Fibroblast of skin of right quadriceps (primary cell): ENCODE measurements at places on chromosomes 4 and X.
A peak's percentile ranks its signal among the peaks of the same experiment; 100 is the strongest.

DNA sequence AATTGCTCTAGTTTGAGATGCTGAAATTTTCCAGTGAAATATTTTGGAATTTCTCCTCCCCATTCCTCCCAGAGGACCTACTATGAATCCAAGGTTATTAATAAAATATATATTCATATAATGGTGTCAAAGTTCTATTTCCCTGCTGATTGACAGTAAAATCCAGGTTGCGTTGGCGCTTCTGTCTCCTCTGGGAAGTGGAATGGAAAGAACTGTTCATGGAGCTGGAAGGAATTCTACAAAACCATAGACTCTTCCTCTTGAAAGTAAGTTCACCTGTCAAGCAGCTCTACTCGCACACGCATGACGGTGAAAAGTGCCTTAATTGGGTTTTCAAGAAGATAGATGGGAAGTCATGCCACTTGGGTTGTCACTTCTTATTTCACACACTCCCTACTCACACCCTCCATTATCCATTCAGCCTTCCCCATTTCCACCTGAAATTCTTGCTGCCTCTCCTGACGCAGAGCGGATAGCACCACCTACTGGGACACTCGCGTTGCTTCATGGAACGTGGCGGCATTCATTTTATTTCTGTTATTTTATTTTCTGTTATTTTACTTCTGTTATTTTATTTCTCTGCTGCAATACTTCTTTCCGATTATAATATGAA, 351.6 kb downstream of the NLGN4X start:
- peak; percentile 13 for DNase-seq

DNA sequence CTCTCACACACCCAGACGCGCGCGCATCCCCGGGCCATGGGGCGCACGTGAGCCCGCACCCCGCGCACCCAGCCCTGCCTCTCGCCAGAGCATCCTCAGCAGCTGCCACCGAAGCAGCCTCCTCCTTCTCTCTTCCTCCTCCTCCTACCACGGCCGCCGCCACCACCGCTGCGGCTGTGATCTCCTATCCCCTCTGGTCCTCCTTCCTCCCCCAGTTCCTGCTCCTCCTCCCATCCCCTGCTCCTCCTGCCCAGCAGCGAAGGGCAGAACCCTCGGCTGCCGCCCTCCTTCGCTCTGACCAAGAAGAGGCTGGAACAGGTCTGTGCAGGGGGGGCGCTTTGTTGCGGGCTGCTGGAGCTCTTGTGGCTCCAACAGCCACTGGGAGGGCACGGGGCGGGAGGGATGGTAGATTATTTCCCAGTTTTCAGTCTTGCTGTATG, 148.7 kb upstream of the CHRDL1 start:
- DNase-seq: no peak

DNA sequence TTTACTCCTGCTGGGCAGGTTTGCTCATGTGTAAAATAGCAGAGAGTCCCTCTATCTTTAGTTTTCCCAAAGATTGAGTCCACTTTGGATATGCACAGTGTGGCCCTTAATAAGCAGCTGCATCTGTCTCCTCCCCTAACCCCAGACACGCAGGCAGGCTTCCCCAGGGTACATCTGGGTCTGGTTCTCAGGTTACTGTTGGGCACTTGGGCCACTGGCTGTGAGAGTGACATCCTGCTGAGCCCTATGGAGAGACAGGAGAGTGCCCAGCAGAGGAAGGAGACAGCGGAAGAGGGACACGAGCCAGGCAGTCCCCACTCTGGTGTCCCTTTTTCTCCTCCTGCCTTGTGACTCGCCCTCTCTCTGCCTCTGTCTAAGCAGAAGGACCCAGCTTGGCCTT, 16.0 kb downstream of the XK start:
- DNase-seq: no peak

DNA sequence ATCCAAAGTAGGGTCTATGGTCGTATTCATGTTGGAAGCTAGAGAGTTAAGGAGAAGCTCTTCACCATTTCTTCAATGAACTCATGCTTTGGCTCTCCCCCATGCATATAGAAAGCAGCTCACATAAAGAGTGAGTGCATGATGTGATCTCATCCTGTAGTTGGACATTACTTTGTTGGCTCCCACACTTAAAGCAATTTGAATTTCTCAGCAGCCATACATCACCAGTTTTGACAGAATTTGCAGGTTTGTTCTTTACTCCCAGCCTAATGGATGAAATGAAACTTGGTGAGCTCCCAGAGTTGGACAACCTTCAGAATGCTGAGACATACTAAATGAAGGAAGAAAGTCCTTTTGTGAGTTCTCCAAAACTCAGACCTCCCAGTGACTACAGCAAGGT, 613.5 kb downstream of the IQCM start:
- no peak for DNase-seq

- no peak for DNase-seq
These were observed 32.8 kb downstream of the CLDN2 start for GRCh38 chrX:106952988-106953387.

GRCh38 chr4:142348613-142349021, 497.5 kb downstream of the INPP4B start:
- DNase-seq: no peak

DNA sequence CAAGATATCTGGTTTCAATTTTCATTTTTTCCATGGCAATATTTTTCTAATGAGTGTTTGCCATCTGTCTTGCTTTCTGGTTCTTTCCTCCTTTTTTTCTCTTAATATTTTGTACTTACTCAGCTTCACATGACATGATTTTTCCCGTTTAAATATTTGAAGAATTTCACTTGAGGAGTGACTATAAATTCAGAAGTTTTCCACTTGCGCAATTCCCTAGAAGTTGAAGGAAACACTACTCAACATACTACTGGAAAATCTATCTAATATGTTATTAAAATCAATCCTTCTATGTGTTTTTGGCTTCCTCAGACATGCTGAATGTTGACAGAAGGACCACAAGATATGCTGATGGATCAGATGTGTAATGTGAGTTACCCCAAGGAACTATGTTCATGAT, 36.8 kb upstream of the BANK1 start:
- DNase-seq: peak; percentile 53

DNA sequence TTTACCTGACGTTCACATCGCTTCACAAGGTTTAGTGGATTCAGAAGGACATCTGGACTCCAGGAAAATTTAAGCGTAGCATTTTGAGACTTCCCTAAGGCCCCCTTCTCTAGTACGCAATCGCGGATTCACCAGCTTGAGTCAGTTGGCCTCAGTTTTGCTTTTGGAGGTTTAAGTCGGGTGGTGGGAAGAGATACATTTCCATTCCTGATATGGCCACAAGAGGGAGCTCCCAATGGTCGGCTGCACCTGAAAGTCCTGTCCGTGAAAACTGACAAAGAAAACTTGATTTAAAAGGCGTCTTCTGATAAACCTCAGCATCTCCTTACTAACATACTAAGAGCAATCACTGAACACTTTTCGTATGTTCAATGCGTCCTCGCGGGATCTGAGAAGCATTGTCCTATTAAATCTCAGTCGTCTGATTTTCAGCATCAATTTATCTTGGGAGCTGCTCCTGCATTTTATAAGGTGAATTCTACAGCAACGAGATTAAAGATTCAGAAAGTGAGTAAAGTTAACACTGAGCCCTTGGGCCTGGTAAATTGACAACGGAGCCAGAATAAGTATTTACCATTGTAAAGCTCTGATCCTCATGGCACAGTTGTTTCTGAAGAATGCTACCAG, 50.6 kb downstream of the LGI2 start:
- peak; percentile 75 for DNase-seq

GRCh38 chrX:433771-434170, 47.1 kb upstream of the PPP2R3B start:
- no peak for DNase-seq

DNA sequence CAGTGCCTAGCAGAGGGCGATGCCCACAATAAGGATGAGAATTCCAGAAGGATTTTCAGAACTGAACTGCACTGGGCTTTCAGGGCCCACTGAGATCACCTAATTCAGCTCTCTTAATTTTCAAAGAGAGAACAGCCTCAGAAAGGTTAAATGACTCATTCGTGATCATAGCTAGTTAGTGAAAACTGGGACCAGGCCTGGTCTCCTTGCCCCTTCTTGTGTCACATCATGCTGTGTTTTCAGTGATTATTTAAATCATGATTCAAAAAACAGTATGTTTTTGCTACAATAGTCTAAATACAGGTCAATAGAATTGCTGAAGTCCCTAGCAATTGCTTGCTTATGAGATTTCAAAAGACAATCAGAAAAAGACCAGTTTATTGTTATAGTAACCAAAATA, 136.4 kb upstream of the PLAC1 start:
- DNase-seq: no peak

GRCh38 chr4:165651901-165652300, 221.1 kb upstream of the TLL1 start:
- no peak for DNase-seq

- DNase-seq: no peak
These were observed 276.7 kb upstream of the DIAPH2 start for GRCh38 chrX:96407981-96408380.

DNA sequence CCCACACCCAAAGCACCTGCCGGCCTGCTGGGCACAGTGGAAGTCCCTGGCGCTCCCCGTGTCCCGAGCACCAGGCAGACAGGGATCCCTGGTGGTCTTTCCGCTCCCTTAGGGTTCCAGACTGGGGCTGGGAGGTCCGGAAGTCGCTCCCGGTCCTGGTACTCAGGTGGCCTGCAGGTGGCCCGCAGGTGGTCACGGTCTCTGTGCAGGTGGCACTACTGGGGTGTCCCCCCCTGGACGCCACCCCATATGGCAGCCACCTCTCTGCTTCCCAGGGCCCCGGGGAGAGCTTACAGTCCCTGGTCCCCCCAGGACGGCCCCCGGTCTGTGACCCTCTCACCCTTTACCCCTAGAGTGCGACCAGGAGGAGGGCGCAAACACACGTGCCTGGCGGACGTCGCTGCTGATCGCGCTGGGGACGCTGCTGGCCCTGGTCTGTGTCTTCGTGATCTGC, 13.6 kb downstream of the SLC25A6 start:
- no peak for DNase-seq
